ENCODE measurements at places on chromosomes 13 and 19.

GRCh38 chr13:75347457-75347856 is 134.5 kb downstream of the TBC1D4 start:
- DNase-seq, result no peak

DNA sequence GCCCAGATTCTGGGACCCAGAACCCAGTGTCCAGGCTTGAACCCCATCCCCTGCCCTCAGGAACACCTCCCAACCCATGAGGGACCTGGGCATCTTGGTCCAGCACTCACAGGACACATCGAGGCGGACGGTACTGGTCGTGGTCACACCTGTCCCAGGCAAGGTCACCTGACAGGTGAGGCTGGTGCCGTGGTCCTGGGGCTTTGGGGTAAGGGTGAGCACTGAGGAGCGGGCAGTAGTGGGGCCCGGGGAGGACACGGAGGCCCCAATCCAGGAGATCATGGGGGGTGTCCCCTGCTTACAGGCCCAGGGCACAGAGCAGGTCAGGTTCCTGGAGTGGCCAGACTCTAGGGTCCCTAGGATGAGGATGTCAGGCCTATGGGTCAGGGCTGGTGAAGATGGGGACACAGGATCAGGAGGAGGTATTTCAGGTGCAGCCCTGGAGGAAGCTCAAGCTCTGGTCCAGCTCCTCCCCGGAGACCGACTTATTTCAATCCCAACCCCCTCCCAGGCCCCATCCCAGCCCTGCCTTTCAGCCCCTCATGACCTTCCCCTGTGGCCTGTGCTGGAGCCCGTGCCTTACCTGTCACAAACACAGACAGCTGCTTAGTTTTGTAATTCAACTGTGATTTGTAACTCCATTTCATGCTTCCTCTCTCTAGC is 772 bp downstream of the SIGLEC8 start:
- no peak for DNase-seq

GRCh38 chr13:59229861-59230260 is 933.9 kb downstream of the DIAPH3 start:
- no peak for DNase-seq

DNA sequence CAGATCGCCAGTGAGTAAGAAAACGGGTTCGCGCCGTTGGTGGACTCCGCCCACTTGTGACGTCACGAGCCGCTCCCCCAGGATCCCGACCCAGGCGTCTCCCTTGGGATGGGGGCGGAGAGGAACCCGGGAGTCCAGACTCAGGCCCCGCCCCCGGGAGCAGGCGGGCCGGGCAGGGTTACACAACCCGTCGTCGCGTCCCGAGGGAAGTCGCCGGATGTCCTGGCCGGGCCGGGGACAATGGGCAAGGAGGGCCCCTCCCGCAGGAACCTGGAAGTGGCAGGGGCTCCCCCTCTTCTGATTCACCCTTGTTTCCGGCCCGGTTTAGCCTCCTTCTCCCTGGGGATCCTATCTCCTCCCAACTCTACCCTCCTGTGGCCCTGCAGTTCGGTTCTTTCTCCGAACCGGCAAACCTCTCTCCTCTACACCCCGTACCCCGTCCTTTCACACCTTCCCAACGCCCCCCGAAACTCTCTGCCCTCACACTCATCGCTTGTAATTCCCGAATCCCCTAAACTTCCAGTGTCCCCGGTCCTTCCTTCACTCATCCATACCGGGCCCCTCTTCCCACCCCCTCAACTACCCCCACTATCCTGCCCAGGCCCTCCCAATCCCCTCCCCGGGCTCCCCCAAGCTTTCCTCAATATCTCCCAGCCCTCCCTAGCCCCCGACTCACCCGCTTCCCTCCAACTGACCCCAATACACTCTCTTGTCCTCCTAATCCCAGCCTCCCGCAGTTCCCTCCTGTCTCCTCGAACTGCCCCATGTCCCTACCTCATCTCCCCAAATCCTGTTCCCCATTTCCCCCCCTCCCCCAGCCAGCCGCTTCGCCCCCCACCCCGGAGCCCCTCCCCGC is 20.0 kb upstream of the ERCC1 start:
- DNase-seq, result no peak

DNA sequence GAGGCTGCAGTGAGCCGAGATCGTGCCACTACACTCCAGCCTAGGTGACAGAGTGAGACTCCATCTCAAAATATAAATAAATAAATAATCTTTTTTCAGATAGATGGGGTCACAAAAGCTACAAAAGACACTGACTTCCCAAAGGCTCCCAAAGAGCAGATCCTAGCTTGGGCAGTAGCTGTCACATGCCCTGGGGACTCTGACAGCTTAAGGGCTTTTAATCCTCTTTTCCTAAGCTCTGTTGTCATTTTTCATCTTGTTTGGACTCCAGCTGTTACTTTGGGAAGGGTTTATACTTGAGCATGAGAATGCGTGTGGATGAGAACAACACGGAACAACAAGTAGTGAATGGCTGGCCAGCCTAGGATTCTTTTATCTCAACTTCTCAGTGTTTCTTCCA is 231.7 kb downstream of the MZT1 start:
- DNase-seq, result no peak

GRCh38 chr19:54449701-54450069 is 686 bp downstream of the LENG8 start:
- no peak for DNase-seq

DNA sequence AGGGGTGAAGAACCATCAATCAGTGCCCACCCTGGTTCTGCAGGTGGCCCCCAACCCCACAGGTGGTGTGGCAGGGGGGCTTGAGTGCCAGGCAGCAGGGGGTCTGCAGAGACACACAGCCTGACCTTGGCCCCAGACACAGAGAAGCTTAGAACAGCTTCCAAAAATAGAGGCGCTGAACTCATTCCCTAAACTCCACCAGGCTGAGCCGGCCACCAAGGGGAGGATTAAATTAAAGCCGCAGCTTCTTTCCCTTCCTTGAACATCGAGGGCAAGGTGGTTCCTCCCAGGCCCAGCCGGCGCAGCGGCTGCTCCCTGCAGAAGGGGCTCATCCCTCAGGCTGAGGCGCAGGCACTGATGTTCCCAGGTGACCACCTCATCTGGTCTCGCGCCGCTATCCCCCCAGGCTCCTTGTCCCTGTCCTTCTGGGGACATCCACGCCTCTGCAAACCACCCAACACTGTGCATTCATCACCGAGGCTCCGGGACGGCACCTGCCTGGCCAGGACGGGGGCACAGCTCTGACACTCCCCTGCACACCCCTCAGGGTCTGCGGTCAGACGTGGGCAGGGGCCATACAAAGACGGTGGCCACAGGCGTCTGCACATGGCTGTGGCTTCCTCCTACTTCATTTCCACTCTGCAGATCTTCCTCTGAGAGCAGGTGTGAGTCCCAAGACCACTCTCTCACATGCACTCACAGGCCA is 30.9 kb downstream of the LAMP1 start:
- DNase-seq, result no peak

GRCh38 chr19:6381030-6381750 is 5.5 kb upstream of the PSPN start:
- no peak for DNase-seq

GRCh38 chr19:55406826-55407549 is 600 bp downstream of the UBE2S start:
- no peak for DNase-seq

DNA sequence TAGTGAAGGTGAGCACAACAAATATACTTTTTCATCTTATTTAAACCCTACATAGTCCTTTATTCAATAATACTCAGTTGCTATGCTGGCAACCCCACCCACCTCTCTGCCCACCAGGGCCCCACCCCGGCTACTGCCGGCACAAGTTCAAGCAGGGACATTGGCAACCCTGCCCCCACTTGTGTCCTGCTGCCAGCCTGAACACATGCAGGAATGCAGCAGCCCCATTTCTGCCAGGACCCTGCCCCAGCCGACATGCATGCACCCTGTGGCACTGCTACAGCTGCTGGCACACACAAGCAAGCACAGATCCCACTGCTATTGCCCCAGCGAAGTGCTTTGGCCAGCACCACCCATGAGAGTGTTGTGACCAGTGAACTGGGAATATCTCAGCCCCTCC is 289.8 kb downstream of the COG6 start:
- DNase-seq, result no peak

DNA sequence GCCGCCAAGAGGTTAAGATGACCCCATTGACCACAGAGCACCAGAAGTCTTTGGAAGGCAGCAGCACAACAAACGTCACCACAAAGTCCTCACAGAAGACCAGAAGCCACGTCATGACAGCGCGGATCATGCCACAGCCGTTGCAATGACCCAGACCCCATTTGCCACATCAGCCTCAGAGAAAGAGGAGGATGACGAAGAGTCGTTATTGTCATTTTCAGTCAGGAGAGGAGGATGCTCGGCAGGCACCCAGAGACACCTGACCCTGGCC is 29.6 kb upstream of the CD33 start:
- no peak for DNase-seq

DNA sequence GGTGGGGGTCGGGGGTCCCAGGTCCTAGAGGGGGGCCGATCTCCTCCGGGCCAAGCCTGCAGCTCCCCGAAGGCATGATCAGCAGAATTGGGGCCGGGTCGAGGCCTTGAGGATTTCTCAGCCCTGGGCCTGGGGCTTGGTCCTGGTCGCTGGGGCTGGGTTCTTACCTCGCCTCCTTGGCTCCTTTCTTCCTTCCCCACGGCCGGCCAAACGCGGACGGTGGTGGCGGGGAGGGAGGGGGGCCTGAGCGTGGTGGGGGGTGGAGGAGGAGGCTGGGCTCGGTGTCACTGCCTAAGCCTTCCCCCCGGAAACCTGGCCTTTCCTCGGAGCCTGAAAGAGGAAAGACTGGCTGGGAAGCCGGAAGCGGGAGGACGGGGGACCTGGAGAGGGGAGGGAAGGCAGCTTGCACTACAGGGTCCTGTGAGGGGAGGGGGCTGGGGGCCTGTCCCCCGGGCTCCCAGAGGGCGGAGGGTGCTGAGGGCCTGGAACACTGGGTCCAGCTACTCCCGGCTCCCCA is at the start of gene ZNF579:
Gene ZNF579, minus strand, starts transcription at position 221 of the 517 bp plus-strand sequence. CDS start 1,209 bp downstream, outside the sequence.
- DNase-seq, result peak; percentile 60

DNA sequence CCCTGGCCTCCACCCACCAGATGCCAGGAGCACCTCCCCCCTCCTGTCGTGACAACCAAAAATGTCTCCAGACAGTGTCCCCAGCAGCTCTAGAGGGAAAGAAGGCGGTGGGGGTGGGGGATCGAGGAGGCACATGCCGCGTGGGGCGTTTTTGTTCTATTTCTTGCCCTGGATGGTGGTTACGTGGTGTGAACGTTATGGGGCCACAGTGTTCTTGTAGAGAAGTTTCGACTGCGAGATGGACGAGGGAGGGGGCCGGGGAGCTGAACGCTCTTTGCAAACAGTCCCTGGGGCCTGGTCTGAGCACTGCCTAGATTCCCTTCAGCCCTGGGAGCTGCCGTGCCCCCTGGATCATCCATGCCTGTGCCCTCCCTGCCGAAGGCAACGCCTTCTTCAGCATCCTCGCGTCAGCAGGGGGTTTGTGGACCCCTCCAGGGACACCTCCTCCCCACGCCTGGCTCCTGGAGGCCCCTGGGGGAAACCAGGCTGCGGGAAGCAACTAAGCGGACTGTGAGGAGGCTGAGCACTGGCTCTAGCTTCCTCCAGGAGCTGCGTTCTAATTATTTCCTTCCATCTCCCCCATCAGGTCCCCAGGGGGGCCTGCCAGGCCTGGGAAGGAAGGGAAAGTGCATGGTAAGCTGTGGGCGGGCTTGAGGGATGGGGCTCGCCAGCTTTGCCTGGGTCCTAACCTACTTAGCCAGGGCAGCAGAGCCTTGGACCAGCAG is 131.5 kb downstream of the IER2 start:
- DNase-seq, result no peak

- DNase-seq, result no peak
Measured at GRCh38 chr13:99307247-99307646, at the start of gene GPR183. Gene GPR183 (minus strand): TSS chr13:99307399. CDS start chr13:99296145, 11,254 bp downstream.

- DNase-seq, result no peak
Measured at GRCh38 chr19:1296078-1296477, 10.4 kb downstream of the EFNA2 start.

DNA sequence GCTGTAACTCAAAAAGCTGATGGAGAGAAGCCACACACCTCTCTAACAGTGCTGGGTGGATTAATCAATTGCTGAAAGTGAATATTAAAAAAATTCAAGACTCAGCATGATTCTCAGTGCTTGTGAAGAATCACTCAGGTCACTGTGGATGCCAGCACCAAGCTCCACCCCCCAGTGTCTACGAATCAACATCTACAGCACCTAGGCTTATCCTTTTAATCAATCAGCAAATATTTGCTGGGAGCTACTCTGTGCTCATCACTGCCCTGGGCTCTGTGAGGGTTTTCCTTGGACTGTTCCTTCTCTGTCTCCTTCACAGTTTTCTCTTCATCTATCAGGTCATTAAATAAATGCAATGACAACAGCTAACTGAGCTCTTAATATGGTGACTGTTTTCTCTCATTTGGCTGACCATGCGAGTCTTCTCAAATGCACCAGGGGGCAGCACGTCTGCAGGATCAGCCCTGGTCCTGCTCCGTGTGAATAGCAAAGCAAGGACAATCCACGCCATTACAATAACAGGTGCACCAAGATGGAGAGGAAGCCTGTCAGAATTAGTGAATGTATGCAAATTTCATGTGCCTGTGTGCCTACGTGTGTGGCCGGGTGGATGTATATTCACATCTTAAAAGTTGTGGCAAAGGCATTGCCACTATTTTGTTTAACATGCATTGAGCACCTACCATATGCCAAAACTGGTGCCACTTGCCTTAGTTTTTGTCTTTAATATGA is 14.6 kb upstream of the C13orf42 start:
- peak; percentile 15 for DNase-seq

- DNase-seq, result no peak
Measured at GRCh38 chr19:58476498-58477015, 405 bp downstream of the ZNF446 start.

DNA sequence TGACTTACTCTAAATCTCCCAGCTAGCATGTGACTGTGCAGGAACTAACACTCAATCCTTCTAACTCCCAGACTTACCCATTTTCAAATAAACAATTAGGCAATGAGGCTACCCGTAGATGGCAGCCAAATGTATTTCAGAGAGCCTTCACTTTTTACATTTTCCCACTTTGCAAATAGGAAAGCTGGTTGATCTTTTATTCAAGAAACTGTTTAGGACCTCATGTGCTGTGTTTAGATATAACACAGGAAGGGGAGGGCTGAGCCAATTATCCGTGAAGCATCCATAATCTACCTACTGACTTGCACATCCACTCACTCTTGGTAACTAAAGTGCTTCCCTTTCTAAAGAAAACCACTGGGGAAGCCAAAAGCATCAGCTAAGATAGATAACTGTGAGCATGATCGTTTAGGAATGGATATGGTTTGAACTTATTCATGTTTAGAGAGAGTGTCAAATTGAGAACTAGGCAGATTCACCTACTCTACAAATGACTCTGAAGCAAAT is 33.4 kb downstream of the MBNL2 start:
- no peak for DNase-seq

DNA sequence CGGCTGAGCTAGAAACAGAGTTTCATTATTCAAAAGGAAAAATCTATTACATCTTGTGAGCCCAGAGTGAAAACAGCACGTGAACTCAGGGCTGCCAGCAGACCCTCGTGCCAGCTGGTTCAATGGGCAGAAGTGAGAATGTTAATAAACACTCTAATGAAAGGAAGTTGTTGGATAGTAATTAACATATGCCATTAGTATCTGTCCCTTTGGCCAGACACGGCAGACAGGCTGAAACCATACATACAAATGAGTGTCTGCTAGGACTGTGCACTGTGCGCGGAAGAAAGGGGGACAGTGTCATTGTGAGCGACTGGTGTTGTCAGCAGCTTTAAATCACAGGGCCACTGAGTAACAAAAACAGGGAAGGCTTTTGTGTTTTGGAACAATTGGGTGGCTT is 121.9 kb upstream of the TSC22D1 start:
- no peak for DNase-seq

- DNase-seq, result no peak
Measured at GRCh38 chr19:13060233-13060963, 42.3 kb downstream of the LYL1 start.
